ENCODE measurements at places on chromosomes 13 and 19.
A peak's percentile ranks its signal among the peaks of the same experiment; 100 is the strongest.

- DNase-seq, result peak; percentile 57
Observed at GRCh38 chr19:18846862-18847548, 15.2 kb downstream of the UPF1 start.

GRCh38 chr13:108742701-108743451, 113.5 kb downstream of the MYO16 start:
- DNase-seq, result no peak

GRCh38 chr19:45211751-45212381, 33.3 kb downstream of the BLOC1S3 start:
- no peak for DNase-seq

DNA sequence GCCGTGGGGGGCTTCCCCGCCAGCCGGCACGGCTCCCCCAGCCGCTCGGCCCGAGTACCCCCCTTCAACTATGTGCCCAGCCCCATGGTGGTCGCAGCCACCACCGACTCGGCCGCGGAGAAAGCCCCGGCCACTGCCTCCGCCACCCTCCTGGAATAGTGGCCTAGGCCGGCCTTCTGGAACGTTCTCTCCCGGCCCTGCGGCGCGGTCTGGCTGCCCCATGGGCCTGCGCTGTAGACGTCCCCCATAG, 9.0 kb downstream of the C19orf25 start:
- DNase-seq, result no peak

DNA sequence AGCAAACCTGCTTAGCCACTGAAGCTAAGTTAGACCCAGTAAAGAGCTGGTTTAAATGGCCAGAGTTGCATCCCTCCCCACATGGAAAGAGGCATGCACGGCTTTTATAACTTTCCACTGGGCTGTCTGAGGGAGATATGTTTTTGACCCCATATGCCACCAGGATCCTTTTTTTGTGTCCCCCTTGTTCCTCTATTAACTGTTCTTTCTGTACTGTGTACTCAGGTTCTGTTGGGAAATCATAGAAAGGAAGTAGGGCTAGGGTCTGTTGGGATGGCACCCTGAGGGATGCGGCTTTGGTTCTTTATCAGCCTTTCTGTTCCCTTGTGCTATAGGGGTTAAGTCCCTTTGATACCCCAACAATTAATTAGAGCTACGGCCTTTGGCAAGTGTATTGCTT, 12.2 kb upstream of the TM9SF2 start:
- DNase-seq, result no peak

DNA sequence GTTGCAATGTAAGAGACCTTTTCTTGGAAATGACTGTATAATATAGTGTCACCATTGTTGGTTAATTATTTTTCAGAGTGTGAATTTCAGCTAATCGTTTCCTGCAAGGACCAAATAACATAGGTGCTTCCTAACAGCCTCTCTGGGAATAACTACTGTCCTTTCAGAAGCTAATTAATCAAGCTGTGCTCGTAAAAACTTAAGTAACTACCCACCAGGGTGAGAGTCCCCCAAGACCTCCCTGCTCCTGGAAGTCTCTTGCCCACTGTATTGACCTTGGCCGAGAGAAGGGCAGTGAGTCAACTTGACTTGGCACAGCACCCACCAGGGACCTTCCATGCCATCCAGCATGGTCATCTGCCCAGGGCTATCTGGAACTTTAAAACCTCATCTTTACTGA, 50.3 kb downstream of the UQCRFS1 start:
- DNase-seq, result no peak

GRCh38 chr13:42876270-42876714, 94.9 kb downstream of the FAM216B start:
- no peak for DNase-seq

- peak; percentile 59 for DNase-seq
Observed at GRCh38 chr13:100789968-100790367, 115.4 kb upstream of the TMTC4 start.

DNA sequence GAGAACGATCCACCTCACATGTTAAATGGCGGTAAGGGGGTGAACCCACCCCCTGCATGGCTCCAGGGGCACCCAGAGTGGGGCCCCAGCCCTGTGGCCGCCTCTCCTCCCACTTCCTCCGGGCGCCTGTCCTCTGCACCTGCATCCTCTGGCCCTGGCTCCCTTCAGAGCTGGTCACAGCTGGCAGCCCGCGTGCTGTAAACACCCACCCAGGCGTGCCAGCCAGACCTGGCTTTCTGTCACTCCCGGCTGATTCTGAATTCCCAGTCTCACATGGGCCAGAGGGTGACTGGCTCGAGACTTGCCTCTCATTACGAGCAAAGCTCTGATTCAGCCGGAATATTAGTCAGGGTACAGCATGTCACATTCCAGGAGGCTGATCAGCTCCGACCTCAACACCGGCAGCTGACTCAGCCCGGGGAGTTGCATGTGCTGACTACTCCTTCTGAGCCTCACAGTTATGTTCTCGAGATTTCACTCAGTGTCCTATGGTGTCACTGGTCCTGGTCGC, 75.1 kb downstream of the GNG7 start:
- peak; percentile 23 for DNase-seq

- no peak for DNase-seq
Observed at GRCh38 chr13:58542530-58542929, 911.0 kb downstream of the PCDH17 start.

GRCh38 chr13:39496506-39496905, 106.5 kb downstream of the LHFPL6 start:
- DNase-seq, result peak; percentile 20

DNA sequence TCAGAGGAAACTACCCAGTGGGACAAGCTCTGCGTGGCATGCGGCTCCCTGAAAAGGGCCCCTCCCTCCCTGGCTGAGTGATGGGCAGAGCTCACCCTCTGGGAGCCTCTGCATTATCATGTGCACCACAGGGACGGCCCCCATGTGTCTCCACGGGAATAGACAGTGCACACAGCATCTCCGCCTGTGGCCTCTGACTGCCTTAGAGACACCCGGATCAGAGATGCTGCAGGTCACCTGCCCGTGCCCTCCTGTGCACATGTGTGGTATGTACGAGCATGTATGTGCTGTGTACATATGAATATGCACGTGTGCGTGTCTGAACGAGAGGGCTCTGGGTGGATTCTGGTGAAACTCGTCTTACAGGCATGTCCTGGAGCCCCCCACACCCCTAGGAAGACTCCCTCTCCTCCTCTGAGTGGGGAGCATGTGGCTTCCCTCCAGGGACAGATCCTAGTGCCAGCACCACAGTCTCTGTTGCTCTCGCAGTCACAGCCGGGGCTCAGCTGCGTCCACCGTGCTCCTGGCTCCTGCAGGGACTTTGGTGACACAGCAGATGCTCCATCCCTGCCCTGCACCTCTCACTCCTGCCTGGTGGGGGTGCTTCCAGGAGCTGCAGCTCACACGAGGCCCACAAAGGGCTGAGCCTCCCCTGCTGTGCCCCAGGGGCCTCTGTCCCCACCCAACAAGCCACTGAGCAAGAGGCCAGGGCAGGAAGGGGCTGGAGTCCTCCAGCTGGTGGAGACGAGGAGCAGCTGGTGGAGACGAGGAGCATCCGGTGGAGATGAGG, 19.6 kb downstream of the C13orf46 start:
- no peak for DNase-seq

DNA sequence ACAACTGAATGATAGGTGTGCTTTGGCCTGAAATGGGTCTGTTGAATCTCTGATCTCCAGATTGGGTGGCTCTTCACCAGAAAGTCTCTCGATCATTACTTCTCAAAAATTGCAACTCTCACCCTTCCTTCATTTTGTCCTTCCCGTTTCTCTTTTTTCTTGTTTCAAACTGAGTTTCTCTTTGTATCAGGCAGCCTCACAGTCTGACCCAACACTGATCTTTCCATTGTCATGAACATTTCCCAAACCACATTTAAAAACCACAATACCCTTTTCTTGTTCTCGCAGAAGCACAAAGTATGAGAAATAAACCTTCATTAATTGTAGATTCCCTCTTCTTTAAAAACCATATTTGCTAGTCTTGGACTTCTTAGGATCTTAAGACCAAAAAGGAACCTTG, 33.6 kb upstream of the HMGB1 start:
- no peak for DNase-seq

DNA sequence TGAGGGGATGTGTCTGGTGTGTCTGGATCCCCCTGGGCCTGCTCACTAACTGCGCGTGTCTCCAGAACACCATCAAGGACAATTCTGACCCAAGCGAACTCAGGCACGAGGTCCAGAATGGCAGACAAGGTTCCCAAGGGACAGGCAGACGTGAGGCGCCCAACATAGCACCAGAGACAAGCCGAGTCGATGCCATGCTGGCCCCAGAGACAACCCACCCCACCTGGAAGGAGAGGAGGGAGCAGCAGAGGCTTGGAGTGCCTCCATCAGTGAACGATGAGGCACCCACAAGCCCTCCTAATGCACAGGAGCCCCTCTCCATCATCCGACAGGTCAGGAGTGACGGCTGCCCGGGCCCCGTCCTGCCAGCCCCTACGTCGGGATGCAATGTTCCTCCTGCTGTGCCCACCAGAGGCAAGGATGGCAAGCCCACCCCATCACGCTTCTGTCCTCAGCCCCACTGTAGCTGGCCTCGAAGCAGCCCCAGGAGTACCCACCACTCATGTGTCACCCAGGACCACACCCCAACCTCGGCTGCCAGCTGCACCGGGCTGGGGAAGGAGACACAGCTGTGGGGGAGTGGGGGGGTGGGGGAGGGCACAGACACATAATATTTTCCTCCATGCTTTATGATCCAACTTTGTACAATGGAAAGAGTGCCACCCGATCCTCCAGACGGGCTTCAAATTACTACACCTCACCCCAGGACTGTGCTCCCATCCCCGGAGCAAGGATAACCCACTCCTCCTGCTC, 11.8 kb downstream of the AP3D1 start:
- no peak for DNase-seq

DNA sequence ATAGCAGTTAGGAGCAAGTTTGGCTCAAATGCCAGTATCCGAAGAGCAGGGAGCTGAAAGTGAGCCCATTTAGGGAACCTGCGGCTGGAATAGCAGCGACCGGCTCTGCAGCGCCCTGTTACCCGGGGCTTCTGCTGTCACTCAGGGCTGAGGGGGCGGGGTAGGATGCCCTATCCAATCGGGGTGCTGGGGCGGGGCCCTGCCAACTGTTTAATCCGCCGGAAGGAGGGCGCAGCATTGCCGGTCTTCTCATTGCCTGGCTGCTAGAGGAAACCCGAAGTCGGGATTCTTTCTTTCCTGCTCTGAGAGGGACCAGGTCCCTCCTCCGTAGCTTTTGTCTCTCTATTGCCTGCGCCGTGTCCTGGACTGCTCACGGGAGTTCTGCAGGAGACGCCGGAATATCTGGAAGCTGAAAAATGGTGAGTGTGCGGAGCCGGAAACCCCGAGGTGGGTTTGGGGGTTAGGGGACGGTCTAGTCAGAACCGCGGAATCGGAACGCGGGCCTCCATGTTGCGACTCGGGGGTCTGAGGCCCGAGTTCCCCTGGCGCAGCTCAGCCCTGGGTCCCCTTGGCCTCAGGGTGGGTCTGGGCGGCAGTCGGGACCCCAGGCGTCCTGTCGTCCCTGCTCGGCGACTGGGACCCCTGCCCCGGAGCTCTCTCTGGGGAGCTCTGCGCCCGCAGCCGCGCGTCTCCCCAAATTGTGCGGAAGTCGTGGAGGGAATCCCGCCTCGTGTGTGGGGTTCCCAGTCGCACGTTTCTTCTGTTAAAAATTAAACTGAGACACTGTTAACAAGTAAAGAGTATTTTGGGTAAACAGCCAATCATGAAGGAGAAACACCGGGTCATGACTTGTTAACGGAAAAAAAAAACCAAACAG, 22.8 kb downstream of the ZNF763 start:
- peak; percentile 89 for DNase-seq

DNA sequence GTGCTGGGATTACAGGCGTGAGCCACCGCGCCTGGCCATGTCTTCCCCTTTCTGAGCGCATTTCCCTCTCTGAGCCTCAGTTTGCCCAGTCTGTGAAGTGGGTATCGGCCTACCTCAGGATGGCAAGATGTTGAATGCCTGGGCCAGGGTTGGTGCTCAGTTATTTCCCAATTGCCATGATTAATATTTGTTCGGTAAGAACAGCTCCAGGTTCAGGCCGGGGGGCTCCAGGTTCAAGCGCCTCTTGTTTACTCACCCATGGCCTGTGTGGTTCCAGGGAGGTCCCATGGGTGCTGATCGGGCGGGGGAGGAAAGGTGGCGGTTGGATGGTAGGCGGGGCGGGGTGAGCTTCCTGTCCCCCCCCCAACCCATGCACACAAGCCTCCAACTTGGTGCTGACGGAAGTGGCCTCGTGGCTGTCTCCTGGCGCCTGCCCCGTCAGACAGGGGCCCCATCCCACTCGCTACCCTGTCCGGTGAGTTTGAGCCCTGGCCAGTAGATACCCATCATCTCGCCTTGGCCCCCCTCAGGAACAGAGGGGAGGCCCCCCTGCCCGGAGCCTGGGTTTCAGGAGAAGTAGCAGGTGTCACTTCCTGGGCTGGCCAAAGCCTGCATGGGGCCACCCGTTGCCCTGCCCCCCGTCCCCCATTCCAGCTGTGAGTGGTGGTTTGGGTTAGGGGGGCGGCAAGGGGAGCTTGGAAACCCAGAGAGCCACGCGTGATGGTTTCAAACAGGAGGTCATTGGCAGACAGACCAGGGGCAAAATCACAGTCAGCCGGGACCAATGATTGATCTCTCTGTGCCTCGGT, at the start of gene FCHO1:
TSS of gene FCHO1 (plus strand) at position 375 of the 809 bp plus-strand sequence. CDS start 3,688 bp downstream, outside the sequence.
- DNase-seq, result no peak

Data from NCI-H1092 (cell line).